ENCODE measurements at places on chromosomes 6 and 20. TPM values are rescaled to one million over a fixed set of nuclear protein-coding genes. Genes with fewer than 3 reads are reported as not detected.

- no peaks in the 10 kb centered on the region for H3K27me3 ChIP-seq
- H3K4me1 ChIP-seq = peaks cover 26% of the 10 kb centered on the region
- peak overlapping the region; percentile 51 for H3K27ac ChIP-seq
- peak overlapping the region; percentile 95 for H3K4me3 ChIP-seq
- peaks cover 3% of the 10 kb centered on the region for H3K36me3 ChIP-seq
Measured at GRCh38 chr20:63215101-63216040, 560 bp downstream of the YTHDF1 start.

GRCh38 chr20:40663304-40663790 lies 25.7 kb downstream of the MAFB start:
- no peaks in the 10 kb centered on the region for H3K36me3 ChIP-seq
- H3K4me3 ChIP-seq = no peak overlapping the region
- peaks cover 24% of the 10 kb centered on the region for H3K4me1 ChIP-seq
- no peak overlapping the region for H3K27ac ChIP-seq

DNA sequence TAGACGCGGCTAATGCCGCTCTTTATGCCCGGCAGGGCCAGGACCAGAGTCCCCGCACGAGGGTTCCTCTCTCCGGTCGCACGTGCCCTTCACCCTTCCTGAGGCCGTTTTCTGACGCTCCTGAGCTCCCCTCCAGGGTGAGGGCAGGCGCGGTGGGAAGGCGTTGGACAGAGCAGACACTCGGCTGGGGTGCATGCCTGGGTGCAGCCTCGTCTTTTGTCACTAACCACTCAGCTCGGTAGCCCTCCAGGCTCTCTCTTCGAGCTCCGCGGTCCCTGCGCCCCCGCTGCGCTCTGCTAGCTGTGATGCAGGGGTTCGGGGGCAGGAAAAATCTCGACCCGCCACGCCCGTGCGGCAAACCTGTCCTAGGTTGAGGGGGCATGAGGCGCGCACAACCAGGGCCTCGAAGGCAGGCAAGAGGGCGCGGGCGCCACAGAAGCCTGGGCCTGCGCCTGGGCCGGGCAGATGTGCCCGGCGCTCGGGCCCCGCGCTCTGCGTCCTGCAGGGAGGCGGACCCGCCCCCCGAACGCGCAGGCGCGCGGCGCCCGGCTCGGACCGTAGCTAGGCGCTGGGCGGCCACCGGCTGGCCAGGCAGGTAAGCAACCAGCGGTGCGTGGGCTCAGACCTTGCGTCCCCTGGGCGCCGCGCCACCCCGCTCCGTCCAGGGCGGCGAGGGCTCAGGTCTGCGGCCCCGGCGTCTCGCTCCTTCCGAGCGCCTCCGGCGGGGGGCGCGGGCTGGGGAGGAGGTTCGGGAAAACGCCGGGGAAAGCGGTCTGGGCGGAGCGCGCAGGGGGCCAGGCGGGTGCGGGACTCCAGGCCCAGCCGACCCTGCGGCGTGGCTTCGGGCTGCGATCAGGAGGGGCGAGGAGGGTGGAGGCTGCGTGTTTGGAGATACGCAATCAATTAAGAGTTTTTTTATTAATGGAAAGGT lies at the start of gene L3MBTL1:
Gene L3MBTL1, plus strand, starts transcription at position 548 of the 931 bp plus-strand sequence. CDS start 5,807 bp downstream, outside the sequence.
- H3K27ac ChIP-seq = no peak within 1 kb of the TSS
- peak within 1 kb of the TSS; percentile 75 for H3K4me3 ChIP-seq
- no peaks in the 10 kb centered on the region for H3K27me3 ChIP-seq
- peak; percentile 57 for DNase-seq

- DNase-seq = no peak
- no peak overlapping the region for H3K27ac ChIP-seq
- H3K4me1 ChIP-seq = no peaks in the 10 kb centered on the region
- no peaks in the 10 kb centered on the region for H3K36me3 ChIP-seq
- no peak overlapping the region for H3K4me3 ChIP-seq
Measured at GRCh38 chr6:20340068-20340848, 61.4 kb upstream of the E2F3 start.

GRCh38 chr20:59752704-59753460 lies 148.5 kb downstream of the PHACTR3 start:
- no peaks in the 10 kb centered on the region for H3K27me3 ChIP-seq
- H3K4me1 ChIP-seq = no peaks in the 10 kb centered on the region
- no peak overlapping the region for H3K27ac ChIP-seq
- no peak for DNase-seq
- H3K4me3 ChIP-seq = no peak overlapping the region

DNA sequence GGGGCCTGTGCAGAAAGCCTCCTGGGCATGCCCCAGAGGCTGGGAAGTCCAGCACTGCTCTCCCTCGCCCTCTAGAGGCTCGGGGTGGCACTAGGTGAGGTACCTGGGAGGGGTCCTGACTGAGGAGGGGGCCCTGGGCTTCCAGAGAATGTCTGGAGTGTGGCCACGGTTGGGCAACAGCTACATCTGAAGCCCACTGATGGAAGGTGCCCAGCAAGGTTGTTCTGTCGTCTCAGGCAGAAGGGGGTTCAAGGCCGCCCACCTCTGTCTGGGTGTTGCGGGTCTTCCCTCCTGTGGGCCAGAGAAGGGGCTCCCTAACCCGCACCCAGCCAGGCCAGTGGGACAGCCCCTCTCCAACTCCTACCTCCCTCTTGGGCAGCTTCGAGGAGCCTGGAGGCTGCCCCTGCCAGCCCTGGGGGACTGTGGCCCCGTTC lies 11.4 kb upstream of the VEGFA start:
- H3K4me3 ChIP-seq = no peak overlapping the region
- DNase-seq = no peak
- no peaks in the 10 kb centered on the region for H3K27me3 ChIP-seq
- no peaks in the 10 kb centered on the region for H3K36me3 ChIP-seq
- H3K4me1 ChIP-seq = no peaks in the 10 kb centered on the region
- no peak overlapping the region for H3K27ac ChIP-seq

Gene PLEKHG1
- polyA plus RNA-seq = 3.0 TPM

Gene OR2H2
- not detected for polyA plus RNA-seq

Data from liver (tissue), 10 donors.